ENCODE measurements at places on chromosomes 7 and 10.

- DNase-seq = no peak
Measured at GRCh38 chr10:71399946-71400345, 3.2 kb downstream of the CDH23 start.

GRCh38 chr7:26070290-26070689, 81.7 kb upstream of the NFE2L3 start:
- DNase-seq = no peak

DNA sequence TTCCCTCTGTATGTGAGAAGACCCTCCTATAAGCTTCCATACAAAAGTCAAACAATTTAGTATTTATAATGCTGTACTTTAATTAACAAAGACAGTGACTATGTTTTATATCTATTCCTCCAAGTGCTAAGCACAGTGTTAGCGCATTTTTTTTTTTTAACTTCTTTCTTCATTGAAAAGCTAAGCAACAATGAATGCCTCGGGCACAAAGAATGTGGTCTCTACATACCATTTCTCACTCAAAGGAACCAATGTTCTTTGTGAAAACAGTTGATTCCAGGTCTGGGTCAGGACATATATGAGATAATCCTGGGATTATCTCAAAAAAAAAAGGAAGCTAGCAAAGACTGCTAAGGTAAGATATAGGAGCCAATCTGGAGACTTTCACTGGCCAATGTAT, 26.2 kb upstream of the REEP3 start:
- DNase-seq = no peak

DNA sequence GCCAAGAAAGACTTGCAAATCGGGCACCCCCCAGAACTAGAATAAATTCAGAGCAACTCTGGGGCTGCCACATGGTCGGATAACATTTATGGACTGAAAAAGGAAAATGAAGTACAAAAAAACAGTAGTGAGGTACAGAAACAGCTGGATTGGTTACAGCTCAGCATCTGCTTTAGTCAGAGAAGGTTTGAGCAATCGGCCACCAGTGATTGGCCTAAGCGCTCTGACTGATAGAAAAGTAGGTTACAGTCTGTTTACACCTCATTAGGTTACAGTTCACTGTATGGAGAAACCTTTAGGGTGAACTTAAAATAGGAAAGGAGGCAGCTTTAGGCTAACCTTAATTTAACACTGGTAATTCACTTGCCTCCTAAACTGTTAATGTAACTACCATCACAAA, 102.0 kb upstream of the DKK1 start:
- no peak for DNase-seq

DNA sequence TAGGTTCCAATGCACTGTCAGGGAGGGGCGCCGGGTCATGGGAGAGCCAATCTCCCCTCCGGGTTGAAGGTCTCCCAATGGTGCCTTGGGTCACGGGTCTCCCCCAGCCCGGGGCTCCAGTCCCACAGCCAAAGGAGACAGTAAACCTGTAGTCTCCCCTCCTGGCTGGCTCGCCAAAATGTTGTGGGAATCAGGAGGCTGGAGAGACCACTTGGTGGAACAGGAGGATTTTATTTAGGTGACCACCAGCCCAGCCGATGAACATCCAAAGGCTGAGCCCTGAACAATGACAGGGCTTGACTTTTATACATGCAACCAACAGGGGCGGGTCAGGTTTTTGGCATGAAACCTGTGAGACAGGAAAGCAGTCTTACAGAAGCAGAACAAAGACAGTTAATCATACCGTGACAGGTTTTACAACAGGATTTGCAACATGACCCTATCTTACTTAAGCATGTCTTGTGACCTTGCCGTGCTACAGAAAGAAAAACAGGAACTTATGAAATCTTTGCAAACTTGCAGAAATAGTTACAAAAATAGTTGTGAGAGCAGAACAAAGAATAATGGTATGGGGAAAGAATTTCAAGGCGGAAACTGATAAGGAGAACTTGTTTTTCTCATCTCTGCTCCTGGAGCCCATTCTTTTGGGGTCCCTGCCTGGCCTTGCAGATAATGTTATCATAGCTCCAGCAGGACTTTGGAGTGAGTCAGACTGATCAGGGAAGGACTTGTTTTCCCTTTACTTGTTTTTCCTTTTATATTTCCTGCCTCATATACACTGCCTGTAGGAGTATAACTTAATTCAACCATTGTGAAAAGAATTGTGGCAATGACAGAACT, 7.1 kb downstream of the ERV3-1 start:
- DNase-seq = peak; percentile 100

GRCh38 chr7:27962273-27962672, 218.3 kb downstream of the JAZF1 start:
- DNase-seq = no peak

Data from GF-D8 (cell line).